ENCODE measurements at places on chromosomes 12 and 14.

- no peak for DNase-seq
Measured at GRCh38 chr12:115708801-115709200, 568.7 kb downstream of the MED13L start.

GRCh38 chr14:53365486-53366130, 212.5 kb upstream of the DDHD1 start:
- DNase-seq, result no peak

DNA sequence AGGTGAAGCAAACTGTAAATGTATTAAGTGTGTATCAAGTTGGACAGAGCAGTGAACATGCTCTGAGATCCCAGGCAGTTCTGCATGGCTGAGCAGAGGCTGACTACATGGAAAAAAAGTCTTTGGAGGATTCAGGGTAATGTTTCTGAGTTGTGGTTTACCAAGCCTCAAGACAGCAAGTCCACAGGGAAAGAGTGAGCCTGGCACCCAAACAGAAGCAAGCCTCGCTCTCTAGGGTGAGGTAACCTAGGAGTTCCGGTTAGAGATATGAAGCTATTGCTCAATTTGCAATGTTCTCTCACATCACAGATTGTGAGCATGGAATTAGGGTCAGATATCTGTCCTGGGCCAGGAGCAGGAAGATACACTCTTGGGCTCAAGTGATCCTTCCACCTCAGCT, 158.6 kb downstream of the MON2 start:
- no peak for DNase-seq

- DNase-seq, result no peak
Measured at GRCh38 chr12:79615596-79616560, 74.9 kb downstream of the PAWR start.

DNA sequence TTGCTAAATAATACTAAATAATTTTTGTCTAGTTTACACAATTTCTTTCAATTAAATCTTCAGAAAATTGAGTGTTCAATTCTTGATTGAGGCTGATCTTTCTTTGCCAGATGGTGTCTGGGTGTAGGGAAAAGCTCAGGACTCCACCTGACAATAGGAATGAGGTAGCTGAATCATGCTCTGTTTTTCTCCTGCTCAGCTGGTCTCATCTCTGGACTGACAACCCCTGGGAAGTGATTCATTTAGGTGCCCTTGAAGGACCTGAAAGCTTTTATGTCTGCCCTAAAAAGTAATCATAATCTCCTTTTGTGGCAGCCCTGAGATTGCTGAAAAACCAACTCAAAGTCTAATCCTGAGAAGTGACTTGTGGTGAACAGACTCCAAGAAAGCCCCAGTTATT, 255.4 kb downstream of the ETNK1 start:
- DNase-seq, result no peak

- DNase-seq, result no peak
Measured at GRCh38 chr14:30058401-30058800, 130.8 kb upstream of the PRKD1 start.

GRCh38 chr14:75047506-75047905, 3.8 kb downstream of the MLH3 start:
- no peak for DNase-seq

DNA sequence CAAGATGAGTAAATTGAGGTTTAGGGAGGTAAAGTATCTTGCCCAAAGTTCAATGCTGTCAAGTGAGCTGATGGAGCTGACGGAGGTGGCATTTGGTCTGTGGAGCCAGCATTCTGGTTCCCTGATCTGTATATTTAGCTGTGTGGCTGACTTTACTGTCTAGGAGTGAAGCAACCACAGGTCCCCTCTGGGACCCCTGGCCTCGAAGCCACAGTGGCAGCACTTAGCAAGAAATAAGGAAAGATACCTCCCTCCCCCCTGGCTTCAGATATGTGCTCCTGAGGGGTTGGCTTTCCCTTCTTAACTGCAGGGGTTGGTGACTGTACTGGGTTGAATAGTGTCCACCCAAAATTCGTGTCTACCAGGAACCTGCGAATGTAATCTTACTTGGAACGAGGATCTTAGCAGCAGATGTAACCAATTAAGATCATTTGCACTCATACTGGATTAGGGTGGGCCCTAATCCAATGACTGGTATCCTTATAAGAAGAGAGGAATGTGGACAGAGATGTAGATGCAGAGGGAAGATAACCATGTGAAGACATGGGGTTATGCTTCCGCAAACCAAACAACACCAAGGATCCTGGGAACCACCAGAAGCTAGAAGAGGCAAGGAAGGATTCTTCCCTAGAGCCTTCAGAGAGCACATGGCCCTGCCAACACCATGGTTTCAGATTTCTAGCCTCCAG, 2.0 kb upstream of the ACVR1B start:
- no peak for DNase-seq

DNA sequence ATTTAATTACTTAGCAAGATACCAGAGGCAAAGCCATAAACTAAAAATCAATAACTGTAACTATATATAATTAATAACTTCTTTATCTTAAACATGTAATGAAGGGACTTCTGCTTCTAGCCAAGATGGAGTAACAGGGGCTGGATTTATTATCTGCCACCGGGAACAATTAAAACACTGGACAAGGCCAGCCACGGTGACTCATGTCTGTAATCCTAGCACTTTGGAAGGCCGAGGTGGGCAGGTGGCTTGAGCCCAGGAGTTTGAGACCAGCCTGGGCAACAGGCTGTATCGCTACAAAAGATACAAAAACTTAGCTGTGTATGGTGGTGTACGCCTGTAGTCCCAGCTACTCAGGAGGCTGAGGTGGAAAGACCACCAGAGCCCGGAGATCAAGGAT, 113.6 kb downstream of the TAOK3 start:
- no peak for DNase-seq

DNA sequence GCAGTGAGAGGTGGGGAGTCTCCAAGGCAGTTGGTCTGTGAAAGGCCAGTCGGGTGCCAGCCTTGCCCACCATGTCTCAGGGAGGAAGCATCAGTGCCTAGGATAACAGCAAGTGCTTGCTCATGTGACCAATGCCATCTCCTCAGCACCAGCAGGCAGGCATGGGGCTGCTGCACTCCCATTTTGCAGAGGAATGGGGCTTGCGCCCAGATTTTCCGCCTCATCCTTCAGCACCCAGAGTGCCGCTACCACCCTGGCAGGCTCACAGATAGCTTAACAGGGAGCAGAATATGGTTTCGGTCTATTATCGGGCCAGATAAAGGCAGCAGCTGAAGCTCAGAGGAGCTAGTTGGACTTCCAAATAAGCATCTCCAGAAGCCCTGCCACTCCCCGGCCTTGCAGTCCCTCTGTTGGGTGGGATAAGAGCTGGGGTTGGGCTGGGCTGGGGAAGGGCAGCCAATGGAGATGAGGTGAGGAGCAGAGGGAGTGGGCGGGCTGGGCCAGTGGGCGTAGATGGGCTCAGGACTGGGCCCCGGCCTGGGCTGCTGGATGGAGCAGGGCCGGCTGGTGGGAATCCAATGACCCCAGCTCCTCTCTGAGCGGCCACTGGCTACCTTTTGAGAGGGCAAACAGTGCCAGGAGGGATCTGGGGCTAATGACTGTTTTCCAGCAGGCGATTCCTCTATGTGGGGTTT, 8.4 kb upstream of the KRT80 start:
- no peak for DNase-seq

DNA sequence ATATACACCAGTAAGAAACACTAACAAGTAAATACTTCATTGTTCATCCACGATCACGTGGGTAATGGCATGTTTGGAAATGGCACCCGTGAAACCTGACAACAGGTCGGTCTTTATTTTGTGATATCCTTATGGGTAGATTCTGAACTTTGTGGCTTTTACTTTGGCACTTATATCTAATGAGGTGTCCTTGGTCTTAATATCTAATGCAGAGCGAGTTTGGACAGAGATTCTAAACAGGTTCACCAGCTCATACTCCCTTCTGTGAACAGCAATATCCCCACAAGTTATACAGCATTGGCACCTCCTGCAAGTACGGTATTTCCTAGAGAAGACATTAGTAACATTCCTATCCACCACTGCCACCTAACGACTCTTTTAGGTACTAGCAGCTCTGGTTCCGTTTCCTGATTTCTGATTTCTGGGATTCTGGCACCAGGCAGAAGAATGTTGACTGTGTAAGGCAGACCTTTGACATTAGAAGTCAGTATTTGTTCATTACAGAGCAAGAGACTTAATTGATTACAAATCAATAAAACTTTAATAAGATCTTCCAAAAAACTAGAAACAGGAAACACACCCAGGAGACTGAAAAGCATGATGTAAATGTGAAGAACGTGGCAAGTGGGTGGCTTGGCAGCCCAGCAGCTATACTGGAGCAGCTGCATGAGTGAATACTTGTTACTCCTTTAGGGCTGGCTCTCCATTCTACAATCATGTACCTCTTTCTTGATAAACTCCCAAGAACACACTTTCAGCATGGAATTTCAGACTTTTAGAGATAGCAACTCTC, 2.5 kb downstream of the ANG start:
- peak; percentile 23 for DNase-seq

DNA sequence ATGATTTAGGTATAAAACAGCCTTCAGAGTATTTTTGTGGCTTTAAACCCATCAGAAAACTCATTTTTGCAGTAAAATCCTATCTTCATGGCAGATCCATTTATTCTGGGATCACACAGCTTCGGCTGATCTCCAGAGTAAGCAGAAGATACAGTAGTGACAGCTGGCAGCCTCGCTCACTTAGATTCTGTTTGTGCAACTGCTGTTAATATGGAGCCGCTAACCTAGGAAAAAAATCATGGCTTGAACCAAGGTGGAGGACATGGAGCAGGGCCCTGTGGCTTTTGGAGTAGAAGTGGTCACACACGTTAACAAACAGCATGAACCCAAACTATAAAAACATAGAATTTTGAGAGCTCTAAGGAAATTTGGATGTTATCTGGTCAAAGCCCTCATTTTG, 137.2 kb upstream of the ARHGAP5 start:
- DNase-seq, result no peak

DNA sequence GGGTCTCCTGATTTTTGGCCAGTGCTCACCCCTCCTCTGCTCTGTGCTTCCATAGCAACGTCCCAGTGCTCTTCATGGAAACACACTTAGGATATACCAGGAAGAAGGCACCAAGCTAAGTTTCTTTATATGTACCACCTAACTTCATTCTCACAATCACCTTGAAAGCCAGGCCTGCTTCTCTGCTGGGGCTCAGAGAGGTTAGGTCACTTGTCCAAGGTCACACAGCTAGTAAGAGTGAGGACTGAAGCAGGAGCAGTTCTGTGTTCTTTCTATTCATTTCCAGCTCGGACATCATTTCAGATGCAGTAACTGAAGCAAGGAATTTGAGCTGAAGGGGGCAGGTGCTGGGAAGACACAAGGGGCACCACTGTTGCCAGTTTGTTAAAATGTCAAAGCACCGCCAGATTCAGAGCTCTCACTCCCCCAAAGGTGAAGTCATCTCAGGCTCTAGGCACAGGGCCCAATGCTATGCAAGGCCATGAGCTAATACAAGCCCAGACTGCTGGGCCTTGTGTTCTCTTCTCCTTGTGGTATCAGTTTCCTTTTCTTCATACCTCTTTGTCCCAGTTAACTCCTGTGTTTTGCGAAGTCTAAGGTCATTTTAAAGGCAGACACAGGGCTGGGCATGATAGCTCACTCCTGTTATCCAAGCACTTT, 19.7 kb upstream of the YY1 start:
- no peak for DNase-seq

GRCh38 chr14:88411039-88411438, 25.6 kb downstream of the SPATA7 start:
- no peak for DNase-seq

- DNase-seq, result no peak
Measured at GRCh38 chr14:68972507-68973218, 6.4 kb downstream of the ACTN1 start.

- no peak for DNase-seq
Measured at GRCh38 chr12:129527506-129527905, 376.3 kb downstream of the TMEM132D start.

- no peak for DNase-seq
Measured at GRCh38 chr12:5348491-5348890, 83.4 kb upstream of the NTF3 start.

DNA sequence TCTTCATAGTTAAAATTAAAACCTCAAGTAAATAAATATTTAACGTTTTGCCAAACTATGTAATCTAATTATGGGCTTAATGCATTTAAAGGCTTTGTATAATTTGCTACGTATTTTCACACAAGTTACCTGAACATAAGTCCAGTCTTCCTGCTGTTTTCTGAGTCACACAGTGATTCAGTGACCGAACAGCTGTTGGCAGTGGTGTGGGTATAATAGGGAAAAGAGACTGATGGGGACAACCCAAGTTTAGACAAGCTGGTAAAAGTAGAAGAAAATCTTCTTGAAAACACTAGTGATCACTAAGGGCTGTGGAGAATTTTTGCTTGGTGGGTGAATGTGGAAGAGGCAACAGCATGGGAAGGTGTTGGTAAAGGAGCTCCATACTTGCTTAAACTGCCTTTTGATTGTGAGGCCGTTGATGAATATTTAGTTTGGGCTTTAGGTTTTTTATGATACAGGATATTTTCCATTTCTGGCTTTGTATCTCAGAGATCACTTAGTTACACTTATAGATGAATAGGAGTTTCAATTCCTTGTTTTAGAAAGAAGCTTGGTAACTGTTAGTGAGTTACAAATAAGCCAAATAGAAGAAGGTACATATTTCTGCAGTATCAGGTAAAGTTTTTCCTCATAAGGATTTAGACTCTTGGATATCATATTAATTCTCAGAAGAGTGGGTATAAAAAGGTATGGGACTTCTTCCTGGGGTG, 23.9 kb downstream of the LRRK2 start:
- DNase-seq, result no peak

DNA sequence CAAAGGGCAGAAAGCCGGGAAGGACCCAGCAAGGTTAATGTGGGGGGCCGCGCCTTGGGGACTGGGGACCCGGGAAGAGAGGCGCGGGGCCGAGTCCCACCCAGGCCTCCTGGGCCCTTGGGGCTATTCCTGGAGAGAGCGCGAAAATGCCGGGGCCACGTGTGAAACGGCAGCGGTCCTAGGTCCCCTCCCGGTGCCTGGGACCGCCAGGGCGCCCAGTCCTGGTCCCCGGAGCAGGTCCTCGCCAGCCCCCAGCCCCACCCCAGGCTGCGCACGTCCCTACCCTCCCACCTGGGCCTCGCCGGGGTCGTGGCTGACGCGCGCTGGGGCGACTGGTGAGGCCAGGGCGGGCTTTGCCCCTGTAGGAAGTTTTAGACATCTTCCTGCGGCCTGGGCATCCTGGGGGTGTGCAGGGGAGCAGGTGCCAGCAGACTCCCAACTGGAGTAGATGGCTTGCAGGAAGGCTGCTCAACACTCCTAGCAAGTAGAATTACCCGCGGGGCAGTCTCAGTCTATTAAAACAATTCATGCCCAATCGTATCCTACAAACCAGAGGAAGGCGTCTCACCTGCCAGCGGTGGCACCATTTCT, 708 bp downstream of the FAR2 start:
- DNase-seq, result peak; percentile 18

DNA sequence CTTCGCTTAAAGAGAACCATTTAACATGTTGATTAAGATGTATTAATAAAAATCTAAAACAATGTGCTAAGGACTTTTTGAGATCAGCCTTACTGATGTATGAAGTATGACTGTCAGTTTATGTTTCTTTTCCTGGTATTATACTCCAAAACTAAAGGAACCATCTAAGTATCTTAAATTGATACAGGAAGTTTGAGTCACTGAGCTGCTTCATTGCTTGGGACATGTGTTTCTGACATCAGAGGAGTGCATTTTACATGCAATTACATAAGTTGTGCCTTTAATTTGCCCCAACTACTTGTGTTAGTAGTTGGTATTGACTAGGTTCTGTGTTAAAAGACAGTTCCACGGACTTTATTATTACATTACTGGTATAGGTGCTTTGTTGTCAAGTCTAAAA, 50.9 kb downstream of the PROX2 start:
- no peak for DNase-seq

Measured in activated naive CD4-positive, alpha-beta T cell treated with anti-CD3 and anti-CD28 coated beads, Interleukin-2, amount 50 U/mL, for 16 hours (primary cell).